ENCODE measurements at places on chromosomes 11 and 22. TPM values are rescaled to one million over a fixed set of nuclear protein-coding genes. Genes with fewer than 3 reads are reported as not detected.

The NAALAD2 gene
- 13.5 TPM for total RNA-seq

The KIRREL3 gene
- total RNA-seq = not detected

The CCDC116 gene
- total RNA-seq = 2.0 TPM

The OR4S1 gene
- total RNA-seq = not detected

The KCNQ1 gene
- 7.5 TPM for total RNA-seq

The GLYATL1 gene
- not detected for total RNA-seq

The DDTL gene
- 2.4 TPM for total RNA-seq

The TRIM64C gene
- not detected for total RNA-seq

The IGLL1 gene
- not detected for total RNA-seq

The CCDC15 gene
- 4.2 TPM for total RNA-seq

The MYEOV gene
- total RNA-seq = 26.7 TPM

The LRRC10B gene
- total RNA-seq = 3.6 TPM

The RASL10A gene
- 2.2 TPM for total RNA-seq

The FGF19 gene
- total RNA-seq = not detected

DNA sequence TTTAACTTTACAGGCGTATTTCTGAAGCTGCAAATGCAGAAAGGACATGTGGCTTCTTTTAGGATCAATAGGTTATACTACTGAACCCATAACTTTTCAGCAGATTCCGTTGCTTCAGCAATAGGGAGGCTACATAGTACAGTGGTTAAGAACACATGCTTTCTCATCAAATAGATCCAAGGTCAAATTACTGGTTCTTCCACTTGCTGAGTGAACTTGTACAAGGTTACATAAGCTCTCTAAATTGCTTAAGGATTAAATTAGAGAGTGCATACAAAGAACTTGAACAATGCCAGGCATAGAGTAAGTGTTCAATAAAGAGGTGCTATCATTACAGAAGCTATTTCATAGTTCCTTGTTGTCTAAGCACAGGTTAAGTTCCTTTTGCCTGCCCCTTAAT is 129.6 kb downstream of the BARX2 start:
- no peak overlapping the region for H3K27ac ChIP-seq
- H3K4me1 ChIP-seq = no peaks in the 10 kb centered on the region
- no peaks in the 10 kb centered on the region for H3K36me3 ChIP-seq
- no peak for DNase-seq
- H3K27me3 ChIP-seq = no peaks in the 10 kb centered on the region
- H3K4me3 ChIP-seq = no peak overlapping the region

GRCh38 chr11:121246021-121246768 is 46.4 kb upstream of the SC5D start:
- DNase-seq = no peak
- H3K36me3 ChIP-seq = no peaks in the 10 kb centered on the region
- no peaks in the 10 kb centered on the region for H3K27me3 ChIP-seq
- H3K27ac ChIP-seq = no peak overlapping the region
- H3K4me1 ChIP-seq = no peaks in the 10 kb centered on the region
- no peak overlapping the region for H3K4me3 ChIP-seq

GRCh38 chr22:35582218-35582860 is 34.8 kb downstream of the MB start:
- H3K4me3 ChIP-seq = no peak overlapping the region
- H3K27me3 ChIP-seq = no peaks in the 10 kb centered on the region
- H3K4me1 ChIP-seq = no peaks in the 10 kb centered on the region
- H3K36me3 ChIP-seq = no peaks in the 10 kb centered on the region
- DNase-seq = no peak

GRCh38 chr11:8106679-8107078 is 25.7 kb downstream of the TUB start:
- no peak for DNase-seq
- no peaks in the 10 kb centered on the region for H3K27me3 ChIP-seq
- H3K36me3 ChIP-seq = no peaks in the 10 kb centered on the region
- H3K4me1 ChIP-seq = no peaks in the 10 kb centered on the region
- H3K27ac ChIP-seq = no peak overlapping the region
- no peak overlapping the region for H3K4me3 ChIP-seq

- H3K4me3 ChIP-seq = no peak overlapping the region
- no peak for DNase-seq
- no peaks in the 10 kb centered on the region for H3K4me1 ChIP-seq
- no peak overlapping the region for H3K27ac ChIP-seq
- peaks cover 14% of the 10 kb centered on the region for H3K36me3 ChIP-seq
Observed at GRCh38 chr22:39090426-39091064, 6.5 kb upstream of the APOBEC3H start.

DNA sequence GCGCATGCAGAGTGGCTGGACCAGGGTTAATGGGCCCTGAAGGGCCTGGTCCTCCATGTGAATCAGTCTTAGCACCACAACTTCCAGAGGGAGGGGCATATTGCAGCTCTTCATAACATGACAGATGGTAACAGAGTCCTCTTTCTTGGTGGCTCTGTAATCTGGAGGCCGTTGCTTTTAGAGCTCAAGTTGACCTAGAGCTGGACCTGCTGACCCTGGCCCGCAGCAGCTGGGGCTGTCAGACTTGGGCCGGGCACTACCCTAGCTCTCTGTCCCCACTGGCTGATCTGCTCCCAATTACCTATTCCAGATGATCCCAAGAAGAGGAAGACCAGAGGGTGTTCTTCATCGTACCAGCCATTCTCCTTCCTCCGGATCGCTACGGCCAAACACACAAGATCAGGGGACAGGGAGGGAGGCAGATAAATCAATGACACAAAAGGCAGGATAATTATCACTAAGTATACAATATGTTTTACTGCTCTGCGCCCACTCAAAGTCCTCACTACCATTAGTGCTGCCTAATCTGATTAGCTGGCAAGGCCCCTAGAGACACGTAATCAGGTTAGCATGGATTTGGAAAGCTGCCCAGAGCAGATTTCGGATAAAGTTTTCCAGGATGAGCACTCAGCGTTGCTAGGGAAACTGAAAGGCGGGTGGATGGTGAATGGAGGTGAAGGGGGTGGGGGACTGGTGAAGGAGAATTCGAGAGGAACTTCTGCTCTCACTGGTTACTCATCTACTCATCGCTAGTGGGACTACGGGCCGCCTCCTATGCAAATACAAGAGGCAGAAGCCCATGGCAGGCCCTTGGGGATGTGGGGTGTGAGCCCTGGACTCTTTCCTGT is 64.5 kb upstream of the PHOX2A start:
- H3K36me3 ChIP-seq = no peaks in the 10 kb centered on the region
- H3K4me3 ChIP-seq = no peak overlapping the region
- DNase-seq = no peak
- H3K27ac ChIP-seq = no peak overlapping the region

- H3K27me3 ChIP-seq = peaks cover 25% of the 10 kb centered on the region
- no peak overlapping the region for H3K4me3 ChIP-seq
- H3K36me3 ChIP-seq = no peaks in the 10 kb centered on the region
- peaks cover 23% of the 10 kb centered on the region for H3K4me1 ChIP-seq
- no peak overlapping the region for H3K27ac ChIP-seq
- no peak for DNase-seq
Observed at GRCh38 chr11:67026941-67027340, 4.0 kb downstream of the SYT12 start.

- H3K4me1 ChIP-seq = no peaks in the 10 kb centered on the region
- no peak for DNase-seq
- H3K4me3 ChIP-seq = no peak overlapping the region
- no peak overlapping the region for H3K27ac ChIP-seq
- no peaks in the 10 kb centered on the region for H3K36me3 ChIP-seq
Observed at GRCh38 chr22:41573677-41574076, 12.9 kb downstream of the CSDC2 start.

- no peaks in the 10 kb centered on the region for H3K36me3 ChIP-seq
- H3K4me3 ChIP-seq = no peak overlapping the region
- H3K4me1 ChIP-seq = no peaks in the 10 kb centered on the region
- peaks cover 9% of the 10 kb centered on the region for H3K27me3 ChIP-seq
Observed at GRCh38 chr22:18103527-18104269, 6.9 kb upstream of the TUBA8 start.

GRCh38 chr22:47372596-47373385 is 610.3 kb downstream of the TBC1D22A start:
- no peak overlapping the region for H3K4me3 ChIP-seq
- H3K4me1 ChIP-seq = no peaks in the 10 kb centered on the region
- no peak overlapping the region for H3K27ac ChIP-seq
- H3K36me3 ChIP-seq = no peaks in the 10 kb centered on the region
- DNase-seq = peak; percentile 10

DNA sequence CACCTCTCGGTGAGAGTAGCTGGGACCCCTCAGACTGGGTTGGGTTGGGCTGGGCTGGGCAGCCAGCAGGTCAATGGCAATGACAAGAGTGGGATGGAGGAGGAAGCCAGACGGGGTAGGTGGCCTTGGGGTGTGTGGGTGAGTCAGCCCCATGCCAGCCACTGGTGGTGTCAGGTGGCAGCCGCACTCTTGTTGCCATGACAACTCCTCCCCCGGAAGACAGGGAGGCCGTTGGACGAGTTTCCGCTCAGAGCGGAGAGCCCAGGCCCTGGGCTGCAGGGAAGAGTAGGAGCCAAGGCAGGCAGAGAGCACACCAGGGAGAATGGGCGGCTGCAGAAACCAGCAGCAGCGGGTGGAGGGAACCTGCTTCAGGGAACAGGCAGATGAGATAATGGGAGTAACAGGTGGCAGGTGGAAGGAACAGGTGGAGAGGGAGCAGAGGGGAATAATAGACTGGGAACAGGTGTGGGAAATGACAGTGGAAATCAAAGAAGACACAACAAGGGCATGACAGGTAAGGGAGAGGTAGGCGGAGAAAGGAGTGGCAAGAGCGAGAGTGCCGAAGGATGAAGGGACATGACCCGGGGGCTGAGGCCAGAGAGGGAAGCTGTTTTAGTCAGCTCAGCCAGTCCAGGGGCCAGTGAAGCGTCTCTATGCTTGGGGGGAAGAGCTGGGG is 8.7 kb downstream of the SPTBN2 start:
- peaks cover 18% of the 10 kb centered on the region for H3K27me3 ChIP-seq
- no peaks in the 10 kb centered on the region for H3K36me3 ChIP-seq
- no peaks in the 10 kb centered on the region for H3K4me1 ChIP-seq
- no peak for DNase-seq
- no peak overlapping the region for H3K4me3 ChIP-seq

DNA sequence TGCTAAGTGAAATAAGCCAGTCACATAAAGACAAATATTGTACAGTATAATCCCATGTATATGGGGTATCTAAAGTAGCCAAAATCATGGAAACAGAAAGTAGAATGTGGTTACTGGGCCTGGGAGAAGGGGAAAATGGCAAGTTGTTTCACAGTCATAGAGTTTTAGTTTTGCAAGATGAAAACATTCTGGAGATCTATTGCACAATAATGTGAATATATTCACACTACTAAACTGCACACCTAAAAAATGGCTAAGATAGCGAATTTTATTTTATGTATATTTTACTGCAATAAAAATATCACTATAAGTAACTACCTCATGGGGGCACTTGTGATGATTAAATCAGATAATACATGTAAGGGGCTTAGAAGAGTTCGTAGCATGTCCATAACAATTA is 72.0 kb upstream of the ARHGAP32 start:
- no peaks in the 10 kb centered on the region for H3K27me3 ChIP-seq
- no peak for DNase-seq
- no peaks in the 10 kb centered on the region for H3K36me3 ChIP-seq
- peaks cover 27% of the 10 kb centered on the region for H3K4me1 ChIP-seq
- H3K27ac ChIP-seq = no peak overlapping the region

- no peak overlapping the region for H3K27ac ChIP-seq
- H3K36me3 ChIP-seq = peaks cover 10% of the 10 kb centered on the region
- no peak for DNase-seq
- no peaks in the 10 kb centered on the region for H3K27me3 ChIP-seq
Observed at GRCh38 chr22:24411256-24412004, 16.0 kb upstream of the ADORA2A start.

DNA sequence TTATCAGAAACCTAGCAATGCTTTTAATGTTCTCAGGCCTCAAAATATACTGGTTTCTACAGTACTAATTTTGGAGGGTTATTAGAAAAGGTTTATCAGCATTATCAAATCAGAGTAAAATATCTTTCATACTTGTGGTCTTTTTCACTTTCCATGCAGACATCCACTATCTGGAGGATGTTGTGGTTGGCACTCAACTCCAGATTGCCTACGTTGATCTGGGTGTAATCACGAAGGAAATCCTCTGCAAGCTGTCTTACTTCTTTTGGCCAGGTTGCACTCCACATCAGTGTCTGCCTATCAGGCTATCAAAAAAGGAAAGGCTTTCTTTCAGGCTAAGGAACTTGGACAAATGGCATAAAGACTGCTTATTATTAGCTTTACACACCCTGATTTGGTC is 11.6 kb downstream of the DDX17 start:
- H3K36me3 ChIP-seq = peaks cover 100% of the 10 kb centered on the region
- no peak overlapping the region for H3K27ac ChIP-seq
- peaks cover 16% of the 10 kb centered on the region for H3K4me1 ChIP-seq
- DNase-seq = no peak
